ENCODE measurements at places on chromosomes 5 and 9.

DNA sequence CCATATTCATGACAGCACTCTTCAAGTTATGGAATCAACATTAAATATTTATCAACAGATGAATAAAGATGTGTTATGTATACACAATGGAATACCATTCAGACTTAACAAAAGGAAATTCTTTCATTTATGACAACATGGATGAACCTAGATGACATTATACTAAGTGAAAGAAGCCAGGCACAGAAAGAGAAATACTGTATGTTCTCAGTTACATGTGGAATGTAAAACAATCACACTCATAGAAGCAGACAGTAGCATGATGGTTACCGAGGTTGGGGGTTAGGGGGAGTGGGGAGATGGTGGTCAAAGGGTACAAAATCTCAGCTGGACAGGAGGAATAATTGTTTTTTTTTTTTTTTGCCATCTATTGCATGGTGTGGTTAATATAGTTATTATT, 431.9 kb downstream of the DMAC1 start:
- no peak for DNase-seq

- DNase-seq, result no peak
Observed at GRCh38 chr5:73103870-73104299, 16.5 kb upstream of the TMEM171 start.

DNA sequence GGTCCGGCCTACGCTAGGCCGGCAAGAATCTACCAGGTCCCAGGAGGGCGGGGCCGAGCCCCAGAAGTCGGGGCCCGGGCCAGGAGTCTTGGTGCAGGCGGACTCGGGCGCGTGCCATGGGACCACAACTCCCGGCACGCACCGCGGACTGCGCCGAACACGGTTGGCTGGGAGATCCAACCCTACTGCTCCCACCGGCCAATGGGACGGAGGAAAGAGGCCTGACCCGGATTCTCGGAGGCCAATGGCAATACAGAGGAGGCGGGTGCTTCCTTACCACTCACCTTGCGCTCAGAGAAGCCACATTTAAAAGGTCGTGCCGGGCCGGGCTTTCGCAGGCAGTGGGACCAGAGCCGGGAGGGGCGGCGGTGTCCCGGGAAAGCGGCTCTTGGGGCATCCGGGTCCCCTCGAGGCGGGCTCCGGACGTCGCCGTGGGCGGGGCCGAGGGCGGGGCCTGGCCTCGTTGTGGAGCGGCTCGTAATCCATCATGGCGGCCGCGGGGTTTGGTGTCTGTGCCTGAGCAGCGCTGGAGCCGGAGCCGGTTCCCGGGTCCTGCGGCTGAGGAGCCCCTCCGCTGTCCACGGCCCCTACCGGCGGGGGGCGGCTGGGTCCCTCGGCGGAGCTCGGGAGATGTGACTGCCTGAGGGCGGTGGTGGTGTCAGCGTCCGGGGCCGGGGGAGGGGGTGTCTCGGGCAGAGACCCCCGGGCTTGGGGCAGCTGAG, 19.1 kb downstream of the EXOSC2 start:
- DNase-seq, result peak; percentile 99

- DNase-seq, result no peak
Observed at GRCh38 chr9:89178830-89179539, 367 bp upstream of the SHC3 start.

GRCh38 chr9:38656896-38657295, 36.5 kb upstream of the ANKRD18A start:
- DNase-seq, result no peak

GRCh38 chr5:14453481-14453880, 128.1 kb upstream of the OTULINL start:
- DNase-seq, result peak; percentile 62

- no peak for DNase-seq
Observed at GRCh38 chr5:58066076-58066475, 393.8 kb downstream of the PLK2 start.

DNA sequence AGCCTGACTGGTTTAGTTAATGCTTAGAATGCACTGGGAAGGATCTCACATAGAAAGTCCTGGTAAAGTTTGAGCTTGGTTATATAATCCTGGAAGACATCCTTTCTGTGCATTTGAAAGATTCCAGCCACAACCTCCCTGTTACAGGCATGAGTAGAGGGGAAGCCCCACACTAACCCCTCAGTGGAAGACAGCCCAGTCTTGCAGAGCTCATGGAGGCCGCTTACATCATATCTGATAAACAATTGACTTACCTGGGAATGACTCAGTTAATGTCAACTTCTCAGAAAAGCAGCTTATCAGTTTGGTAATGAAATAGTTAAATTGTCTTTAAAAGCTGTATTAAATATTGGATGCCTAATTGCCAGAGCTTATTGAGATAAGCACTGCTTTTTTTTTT, 28.1 kb upstream of the PDE8B start:
- no peak for DNase-seq

GRCh38 chr9:115739096-115739875, 414.3 kb upstream of the PAPPA start:
- no peak for DNase-seq

DNA sequence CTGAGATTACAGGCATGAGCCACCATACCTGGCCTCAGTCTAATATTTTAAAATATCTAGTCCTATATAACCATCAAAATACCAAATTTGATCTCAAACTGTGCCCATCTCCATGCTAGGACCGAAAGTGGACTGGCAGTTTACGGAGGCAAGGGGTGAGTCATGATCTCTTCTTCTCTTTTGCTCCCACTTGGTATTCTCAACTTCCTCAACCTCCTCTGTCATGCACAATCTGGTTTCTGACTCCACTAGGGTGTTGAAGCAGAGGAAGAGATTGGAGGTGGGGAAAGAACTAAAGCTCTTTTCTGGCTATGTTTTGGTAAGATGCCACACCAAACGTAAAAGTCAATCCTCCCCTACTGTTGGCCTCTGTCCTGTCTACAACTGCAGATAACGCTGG, 55.9 kb upstream of the CEMIP2 start:
- no peak for DNase-seq

DNA sequence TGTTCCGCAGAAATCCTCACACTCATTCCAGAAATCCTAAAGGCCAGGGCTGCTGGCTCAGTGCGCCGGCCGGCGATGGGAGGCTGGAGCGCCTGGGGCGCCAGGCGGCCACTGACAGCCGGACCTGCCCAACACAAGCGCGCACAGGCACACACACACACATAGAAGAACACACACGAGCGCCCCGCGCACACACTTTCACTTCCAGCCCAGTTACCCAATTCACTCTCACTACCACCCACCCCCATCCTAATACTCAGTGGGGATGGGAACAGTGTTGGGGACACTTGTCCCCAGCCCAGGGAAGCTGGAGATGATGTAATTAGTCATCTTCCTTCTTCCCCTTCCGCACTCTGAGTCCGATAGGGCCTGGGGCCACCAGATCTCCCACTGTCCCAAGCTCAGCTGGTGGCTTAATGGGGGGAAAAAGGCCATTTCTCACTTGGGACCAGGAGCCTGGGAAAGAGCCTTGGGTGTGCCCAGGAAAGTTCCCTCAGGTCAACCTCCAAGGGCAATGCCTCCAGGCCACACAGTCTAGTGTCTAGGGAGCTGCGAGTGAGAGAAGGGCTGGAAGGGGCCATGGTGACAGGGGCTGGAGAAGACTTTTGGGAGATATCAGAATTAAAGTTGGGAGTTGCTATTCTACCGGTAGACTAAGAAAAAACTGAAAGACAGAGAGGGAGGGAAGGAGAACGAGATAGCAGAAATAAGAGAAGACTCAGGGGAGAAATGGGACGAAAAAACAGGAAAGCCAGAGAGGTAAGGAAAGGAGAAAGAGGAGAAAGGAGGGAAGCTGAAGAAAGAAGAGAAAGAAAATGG, 1.7 kb downstream of the EBF1 start:
- peak; percentile 65 for DNase-seq

- no peak for DNase-seq
Observed at GRCh38 chr9:93520523-93520922, 55.9 kb upstream of the PHF2 start.

DNA sequence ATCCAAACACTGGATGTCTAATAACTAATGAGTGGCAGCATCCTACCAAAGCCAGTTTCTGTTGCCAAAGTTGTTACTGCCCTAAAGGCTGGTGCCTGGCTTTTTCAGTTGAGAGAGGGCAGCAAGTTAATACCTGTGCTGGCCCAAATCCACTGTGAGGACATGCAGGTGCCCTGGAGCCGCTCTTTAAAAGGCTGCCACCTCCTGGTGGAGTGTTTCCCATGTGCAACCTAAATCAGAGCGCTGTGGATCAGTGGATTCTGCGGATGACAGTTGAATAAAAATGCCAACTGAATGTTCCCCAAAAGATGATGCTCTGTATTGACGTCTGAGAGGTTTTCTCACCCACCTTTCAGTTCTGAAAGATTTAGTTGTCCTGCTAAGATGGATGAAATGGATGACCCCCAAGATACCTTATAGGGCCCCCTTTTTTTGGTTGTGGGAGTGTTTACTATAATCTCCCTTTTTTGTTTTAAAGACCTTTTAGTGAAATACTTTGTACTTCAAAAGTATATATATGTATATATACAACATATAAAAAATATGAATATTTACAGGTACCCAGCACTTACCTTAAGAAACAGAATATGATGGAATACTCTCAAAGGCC, 146.4 kb downstream of the EGFLAM start:
- no peak for DNase-seq

GRCh38 chr9:108241384-108242073, 614.3 kb downstream of the ACTL7B start:
- no peak for DNase-seq

- DNase-seq, result no peak
Observed at GRCh38 chr9:89835666-89836065, 230.9 kb downstream of the GADD45G start.

- DNase-seq, result no peak
Observed at GRCh38 chr5:1342268-1342667, 2.6 kb downstream of the CLPTM1L start.

DNA sequence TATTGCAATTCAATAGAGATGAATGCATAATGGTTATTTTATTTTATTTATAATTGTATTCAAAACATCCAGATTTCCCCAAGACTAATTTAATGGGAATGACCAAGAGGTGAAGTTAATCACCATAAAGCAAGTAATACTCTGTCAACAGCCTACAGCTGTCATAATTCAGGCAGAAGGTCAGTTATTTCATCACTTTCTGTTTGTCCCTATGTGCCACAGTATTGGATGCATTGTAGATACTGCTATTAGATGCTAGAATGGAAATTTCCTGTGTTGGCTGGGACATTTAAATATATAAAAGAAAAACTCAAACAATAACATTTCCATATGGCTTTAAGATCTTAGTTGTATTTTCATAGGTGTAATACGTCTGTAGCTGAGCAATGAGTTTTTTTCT, 56.7 kb upstream of the MINAR2 start:
- DNase-seq, result peak; percentile 42

DNA sequence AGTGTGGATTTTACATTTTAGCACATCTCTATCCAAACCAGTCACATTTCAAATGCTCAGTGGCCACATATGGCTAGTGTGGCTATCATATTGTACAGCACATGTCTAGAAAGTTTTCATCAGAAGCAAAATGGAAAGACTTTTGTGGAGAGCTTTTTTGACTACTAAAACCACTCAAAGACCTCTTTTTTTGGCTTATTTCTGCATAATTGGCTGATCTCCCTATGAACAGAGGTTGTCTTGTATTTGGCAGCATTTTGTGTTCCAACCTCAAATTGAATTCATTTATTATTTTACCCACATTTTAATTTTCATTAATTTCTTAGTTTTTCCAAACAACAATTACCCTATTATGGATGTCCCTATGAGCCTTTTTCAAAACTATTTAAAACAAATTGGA, 395.7 kb downstream of the TLE1 start:
- peak; percentile 14 for DNase-seq

DNA sequence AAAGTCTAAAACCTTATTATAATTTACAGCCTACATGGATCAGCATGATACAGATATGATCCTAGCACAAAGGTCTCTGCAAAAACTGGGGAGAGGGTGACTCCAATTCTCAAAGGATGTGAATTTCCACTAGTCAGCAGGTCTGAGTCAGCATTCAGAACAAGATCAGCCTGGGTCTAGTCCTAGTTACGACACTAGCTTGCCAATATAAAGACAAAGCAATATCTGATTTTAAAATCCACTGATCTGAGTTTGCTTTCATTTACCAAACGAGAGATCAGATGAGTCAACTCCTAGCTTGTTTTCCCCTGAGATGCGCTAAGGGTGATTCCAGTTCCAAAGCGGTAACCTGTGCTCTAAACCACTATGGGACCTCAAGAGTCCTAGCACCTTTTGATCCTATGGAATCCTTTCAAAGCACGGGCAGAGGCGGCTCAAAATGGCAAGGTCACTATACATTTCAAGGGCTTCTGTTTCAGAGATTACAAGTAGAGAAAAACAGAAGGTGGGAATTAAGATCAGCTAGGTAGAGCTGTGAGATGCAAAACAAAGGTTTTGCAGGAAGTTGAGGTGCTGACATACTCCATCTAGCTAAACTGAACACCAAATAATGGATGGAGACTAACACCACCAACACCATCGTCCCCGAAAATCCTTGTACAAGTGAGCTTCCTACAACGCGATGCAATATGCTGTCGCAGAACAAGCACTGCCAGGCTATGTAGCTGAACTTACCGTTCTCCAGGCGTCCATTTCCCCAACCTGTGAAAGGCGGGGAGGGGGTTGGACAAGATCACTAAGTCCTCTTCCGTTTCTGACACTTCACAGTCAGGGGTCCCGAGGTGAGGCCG, 906 bp downstream of the SLC25A51 start:
- no peak for DNase-seq

- DNase-seq, result no peak
Observed at GRCh38 chr9:79263628-79264027, 308.1 kb upstream of the TLE4 start.

DNA sequence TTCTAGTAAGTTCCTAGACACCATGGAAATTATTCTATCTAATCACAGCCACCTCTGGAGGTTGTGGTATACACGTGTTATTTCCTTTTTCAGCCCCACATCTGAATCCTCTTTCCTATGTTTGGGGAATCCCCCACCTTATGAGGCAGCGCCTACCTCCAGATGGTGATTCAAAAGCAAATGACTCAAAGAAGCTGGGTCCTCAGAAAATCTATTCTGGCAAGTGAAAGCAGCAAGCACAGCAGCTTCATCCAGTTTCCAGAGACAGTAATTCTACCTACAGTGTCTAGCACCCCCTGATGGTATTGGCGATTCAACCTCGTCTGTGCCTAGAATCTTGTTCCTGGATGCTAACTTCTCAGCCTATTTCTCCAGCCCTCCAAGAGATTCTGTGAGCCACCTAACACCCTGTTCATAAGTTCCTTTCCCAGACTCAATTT, 43.0 kb downstream of the STRBP start:
- DNase-seq, result peak; percentile 18
